CD4-positive, alpha-beta T cell treated with Interleukin-15 for 4 hours (primary cell): ENCODE measurements at places on chromosomes 5 and 9.
A peak's percentile ranks its signal among the peaks of the same experiment; 100 is the strongest.

DNA sequence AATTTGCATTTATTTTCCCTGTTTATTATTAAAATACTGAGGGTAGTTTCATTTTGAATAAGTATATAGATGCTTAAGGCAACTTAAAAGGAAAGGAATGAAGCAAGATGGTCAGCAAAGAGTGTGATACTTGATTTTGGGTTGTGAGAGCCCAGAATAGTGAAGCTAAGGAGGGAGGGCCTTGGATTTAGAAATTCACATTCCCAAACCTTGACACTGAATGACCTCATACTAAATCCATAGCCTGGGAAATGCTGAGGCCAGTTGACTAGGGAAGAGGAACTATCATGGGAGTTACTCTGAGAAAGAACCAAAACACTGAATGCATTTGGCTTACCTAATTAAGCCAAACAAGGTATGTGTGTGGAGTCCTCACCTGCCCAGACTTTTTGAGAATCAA is 292.5 kb downstream of the SPATA31D1 start:
- DNase-seq: no peak

GRCh38 chr5:7897014-7897600 is 28.2 kb downstream of the MTRR start:
- DNase-seq: peak; percentile 25

DNA sequence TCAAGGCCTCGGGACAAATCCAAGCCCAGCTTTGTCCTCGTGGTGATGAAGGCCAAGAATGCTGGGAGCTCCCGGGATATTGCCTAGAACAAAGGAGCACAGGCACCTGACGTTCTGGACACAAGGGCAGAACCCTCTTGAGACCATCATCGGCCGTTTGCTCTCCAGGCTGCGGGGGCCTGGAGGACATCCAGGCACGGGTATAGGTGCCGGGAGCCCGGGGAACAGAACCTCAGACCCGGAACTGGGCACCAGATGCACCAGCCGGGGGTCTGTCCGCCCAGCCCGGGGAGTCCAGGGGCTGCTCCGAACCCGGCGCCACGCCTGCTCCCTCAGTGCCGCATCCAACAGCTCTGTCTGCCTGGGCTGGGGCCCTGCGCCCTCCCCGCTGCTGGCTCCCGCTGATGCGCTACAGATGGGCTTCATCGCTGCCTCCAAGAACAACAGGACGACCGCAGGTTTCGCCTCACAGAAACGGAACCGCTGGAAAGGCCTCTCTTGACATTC is 88.0 kb downstream of the ADAMTS2 start:
- no peak for DNase-seq

GRCh38 chr5:139341187-139341688 is 416 bp upstream of the PAIP2 start:
- no peak for DNase-seq

DNA sequence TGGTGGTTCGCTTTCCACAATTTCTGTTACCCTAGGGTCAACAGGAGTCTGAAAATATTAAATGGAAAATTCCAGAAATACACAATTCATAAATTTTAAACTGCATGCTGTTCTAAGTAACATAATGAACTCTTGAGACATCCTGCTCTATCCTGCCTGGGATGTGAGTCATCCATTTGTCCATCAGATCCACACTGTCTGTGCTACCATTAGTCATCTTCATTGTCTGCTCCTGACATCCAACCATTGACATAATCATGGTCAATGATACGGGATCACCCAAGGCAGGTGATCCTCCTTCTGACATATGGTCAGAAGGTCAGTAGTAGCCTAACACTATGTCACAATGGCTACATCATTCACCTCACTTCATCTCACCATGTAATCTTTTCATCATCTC is 276.7 kb upstream of the KIF2A start:
- no peak for DNase-seq

- DNase-seq: no peak
Measured at GRCh38 chr9:137372693-137373610, 50.0 kb downstream of the EXD3 start.

DNA sequence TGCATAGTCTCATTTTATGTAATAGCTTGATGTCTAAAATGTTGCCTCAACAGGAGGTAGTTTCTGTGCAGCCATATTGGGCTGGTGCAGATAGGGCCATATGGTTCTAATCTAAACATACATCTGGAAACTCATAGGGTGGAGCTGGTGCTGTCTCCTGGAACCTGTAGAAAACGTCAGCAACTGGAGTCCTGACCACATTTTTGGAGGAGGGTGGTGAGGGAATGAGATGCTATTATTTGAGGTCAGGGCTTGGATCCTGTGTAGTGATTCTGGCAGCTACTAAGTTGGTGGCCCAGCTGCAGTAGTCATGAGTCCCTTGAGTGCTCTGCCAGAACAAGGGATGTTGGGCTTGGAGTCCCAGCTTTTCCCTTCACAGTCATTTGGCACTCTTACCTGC is 14.1 kb downstream of the MAN2A1 start:
- DNase-seq: no peak

- no peak for DNase-seq
Measured at GRCh38 chr9:124810663-124811355, 33.9 kb downstream of the OLFML2A start.
